Activated CD4-positive, alpha-beta T cell treated with anti-CD3 and anti-CD28 coated beads, Interleukin-2, Interleukin-4, amounts not matched to agents 100 ng/mL and 50 ng/mL, durations not matched to agents 16 hours and 8 hours (primary cell): ENCODE measurements at places on chromosomes 13 and 19.

DNA sequence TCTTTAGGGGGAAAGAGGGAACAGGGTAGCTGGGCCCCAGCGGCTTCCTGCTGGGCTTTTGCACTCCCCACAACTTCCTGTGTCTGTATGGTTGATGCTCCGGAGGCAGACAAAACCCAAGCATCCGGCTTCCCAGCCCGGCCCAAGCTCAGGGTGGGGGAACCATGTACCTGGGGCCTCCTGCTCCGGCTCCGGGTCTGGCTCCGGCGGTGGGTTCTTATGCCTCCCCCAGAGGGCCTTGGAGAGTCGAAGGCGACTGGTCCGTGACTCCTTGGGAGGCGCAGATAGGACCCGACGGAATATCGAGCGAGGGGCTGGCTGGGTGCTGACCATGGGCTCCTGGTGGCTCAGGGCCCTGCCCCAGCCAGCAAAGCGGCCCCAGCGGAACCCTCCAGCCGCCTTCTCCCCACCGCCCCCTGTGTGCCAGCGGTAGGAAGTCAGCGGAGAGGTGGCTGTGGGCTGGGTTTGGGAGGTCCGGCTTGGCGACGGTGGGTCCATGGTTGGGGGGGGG is 428 bp downstream of the RASAL3 start:
- DNase-seq, result peak; percentile 89

DNA sequence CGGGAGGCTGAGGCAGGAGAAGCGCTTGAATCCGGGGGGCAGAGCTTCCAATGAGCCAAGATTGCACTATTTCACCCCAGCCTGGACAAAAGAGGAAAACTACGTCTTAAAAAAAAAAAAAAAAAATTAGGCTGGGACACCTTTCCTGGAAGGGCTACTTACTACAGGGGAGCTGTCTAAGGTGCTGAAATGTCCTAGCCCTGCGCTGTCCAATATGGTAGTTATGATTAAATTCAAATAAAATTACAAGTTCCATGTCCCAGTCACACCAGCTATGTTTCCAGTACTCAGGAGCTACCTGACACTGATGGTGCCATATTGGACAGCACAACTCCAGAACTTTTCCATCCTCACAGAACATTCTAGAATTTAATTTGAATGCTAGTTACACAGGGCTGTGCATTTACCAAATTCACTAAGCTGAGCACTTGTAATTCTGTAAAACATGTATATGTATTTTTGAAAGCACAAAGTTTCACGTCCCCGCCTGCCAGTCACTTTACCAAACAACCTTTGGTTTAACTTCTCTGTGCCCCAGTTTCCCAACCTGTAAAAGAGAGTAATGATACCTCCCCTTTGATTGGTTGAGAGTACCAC is 9.2 kb upstream of the ZSCAN22 start:
- no peak for DNase-seq

DNA sequence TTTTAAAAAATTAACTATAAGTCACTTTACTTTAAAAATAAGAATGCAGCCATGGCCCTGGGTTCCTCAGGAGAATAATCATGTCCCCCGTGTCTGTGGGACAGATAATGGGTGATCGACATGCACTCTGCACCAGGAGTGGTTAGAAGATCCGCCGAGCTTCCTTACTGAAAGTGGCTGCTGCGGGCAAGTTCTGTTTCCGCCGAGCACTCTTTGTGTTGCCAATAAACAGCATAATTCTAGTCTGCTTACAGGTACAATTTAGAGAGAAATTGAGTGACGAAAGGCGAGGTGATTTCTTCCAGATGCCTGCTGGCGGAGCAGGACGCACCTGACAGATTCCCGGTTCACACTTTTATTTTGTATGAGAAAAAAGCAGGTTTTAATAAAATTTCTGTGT is 139.0 kb downstream of the SOX1 start:
- no peak for DNase-seq

DNA sequence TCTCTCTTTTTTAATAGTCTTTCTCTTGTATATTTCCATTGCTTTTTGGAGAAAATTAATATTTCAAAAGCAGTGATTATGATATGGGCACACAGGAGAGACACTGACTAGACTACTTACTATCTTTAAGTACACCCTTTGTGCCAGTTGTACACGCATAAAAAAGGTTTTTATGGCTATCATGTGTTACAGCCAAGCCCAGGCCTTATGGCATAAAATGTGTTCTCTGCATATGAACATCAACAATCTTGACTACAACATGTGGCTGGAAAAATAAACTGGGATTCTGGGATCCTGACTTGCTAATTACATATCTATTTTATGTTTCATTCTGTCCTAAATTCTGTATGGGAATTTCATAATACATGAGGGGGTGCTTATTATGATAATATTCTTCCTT is 1401.8 kb downstream of the SLITRK5 start:
- no peak for DNase-seq

- no peak for DNase-seq
Observed at GRCh38 chr13:75170311-75170710, 311.7 kb downstream of the TBC1D4 start.

GRCh38 chr19:12628040-12629022 is 17.6 kb downstream of the ZNF791 start:
- DNase-seq, result no peak

- no peak for DNase-seq
Observed at GRCh38 chr19:34254698-34255432, 511 bp downstream of the GARRE1 start.

DNA sequence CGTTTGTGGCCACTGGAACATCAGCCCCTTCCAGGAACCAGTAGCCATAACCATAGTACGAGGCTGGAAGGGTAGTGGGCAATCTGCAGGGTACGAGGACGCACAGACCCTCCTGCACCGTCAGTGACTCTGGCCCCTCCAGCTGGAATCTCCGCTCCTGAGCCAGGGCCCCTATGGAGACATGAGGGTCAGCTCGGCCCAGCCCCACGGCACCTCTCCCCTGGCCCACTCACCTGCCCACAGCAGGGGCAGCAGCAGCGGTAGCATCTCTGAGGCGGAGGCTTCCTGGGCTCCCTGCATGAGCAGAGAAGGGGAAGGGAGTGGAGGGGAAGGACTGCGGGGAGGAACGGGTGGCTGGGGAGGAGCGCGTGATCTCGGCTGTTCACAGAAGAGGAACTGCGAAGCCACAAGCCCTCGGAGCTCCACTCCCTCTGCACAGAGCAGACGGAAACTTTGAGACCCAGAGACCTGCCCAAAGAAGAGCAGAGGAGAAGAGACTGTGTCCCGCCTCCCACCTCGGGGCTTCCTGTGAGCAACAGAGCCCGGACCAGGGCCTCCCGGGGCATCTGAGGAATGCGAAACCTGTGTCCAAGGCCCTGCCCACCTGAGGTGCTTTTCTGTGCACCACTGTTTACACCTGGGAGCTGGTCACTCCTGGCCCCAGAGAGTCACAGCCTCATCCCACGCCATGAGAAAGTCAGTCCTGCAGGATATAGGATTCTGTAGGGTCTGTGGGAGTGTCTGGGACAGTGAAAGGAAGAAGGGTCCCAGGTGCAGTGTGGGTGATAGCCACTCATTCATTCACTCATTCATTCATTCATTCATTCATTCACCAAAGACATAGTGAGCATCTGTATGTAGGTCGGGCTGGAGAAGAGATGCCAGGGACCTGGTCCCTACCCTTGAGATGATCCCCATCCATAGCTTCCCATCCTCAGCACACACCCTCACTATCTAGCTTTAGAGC is at the start of gene SIGLEC6:
Gene SIGLEC6 (minus strand): TSS at position 322 of the 967 bp plus-strand sequence. CDS start 22 bp downstream, at position 300.
- no peak for DNase-seq
